ENCODE measurements at places on chromosomes 7 and 10. TPM values are rescaled to one million over a fixed set of nuclear protein-coding genes. Genes with fewer than 3 reads are reported as not detected.

DNA sequence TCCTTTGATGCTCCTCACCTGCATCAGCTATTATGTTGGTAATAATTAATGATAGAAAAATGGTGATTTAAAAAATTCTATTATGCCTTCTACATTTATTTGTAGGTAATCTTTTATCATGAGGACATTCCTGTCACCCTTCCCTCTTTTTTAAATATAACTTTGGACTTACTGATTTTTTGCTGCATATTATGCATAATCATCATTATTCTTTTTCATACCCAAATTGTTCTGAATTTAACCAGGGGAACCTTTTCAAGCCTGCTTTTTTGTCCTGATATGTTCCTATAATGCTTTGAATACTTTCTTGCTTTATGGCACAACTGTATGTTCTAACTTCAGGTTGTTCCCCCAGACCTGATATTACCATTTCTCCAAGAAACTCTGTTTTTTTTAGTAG lies 48.5 kb downstream of the TAX1BP1 start:
- DNase-seq: no peak

DNA sequence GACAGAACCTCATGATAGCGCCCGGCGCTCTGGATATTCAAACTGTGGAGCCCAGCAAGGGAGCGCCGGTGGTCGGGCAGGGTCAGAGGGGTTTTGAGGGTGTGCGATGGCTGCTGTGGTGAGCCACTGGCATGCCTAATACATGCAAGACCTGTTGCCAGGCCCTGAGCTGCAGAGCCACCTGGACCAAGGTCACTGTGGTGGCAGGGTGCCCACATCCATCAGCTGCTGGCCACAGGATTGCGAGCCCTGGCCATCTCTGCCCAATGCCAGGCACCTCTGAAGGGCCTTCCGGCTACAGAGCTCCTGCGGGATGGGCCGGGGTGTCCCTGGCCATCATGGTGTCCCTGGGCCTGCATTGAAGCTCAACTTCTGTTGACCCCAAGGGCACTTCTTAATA lies 123.0 kb upstream of the TNRC18 start:
- DNase-seq: peak; percentile 71

DNA sequence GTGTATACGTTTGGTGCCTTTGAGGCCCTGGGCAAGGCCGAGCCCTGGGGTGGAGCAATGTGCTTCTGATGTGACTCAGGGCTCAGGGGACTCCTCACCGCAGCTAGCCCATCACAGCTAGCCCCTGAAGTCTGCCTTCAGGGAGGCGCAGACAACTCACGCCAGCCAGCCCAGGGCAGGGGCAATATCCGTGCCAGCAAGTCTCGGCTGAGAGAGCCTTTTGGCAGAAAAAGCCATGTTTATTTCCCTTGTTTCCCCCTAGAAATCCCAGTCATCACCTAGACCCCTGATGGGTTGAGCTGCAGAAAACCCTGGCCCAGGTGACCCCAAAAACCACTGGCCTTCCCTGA lies 90.4 kb downstream of the CHST15 start:
- DNase-seq: no peak

DNA sequence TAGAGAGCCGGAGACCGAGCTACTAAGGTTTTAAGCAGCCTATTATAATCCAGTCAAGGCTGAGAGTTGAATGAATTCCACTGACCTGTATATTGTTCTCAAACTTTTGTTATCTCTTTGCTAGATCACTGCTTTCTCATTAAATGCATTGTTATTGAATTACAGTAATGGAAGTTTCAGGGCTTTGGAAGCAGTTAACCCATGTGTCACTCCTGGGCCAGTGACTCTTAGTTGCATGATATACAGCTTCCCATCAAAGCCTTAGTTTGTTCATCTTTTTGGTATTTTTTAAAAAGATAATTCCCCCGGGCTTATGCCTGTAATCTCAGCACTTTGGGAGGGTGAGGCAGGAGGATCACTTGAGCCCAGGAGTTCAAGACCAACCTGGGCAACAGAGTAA lies 55.4 kb upstream of the KIAA1217 start:
- no peak for DNase-seq

The CFAP43 gene
- total RNA-seq: not detected

DNA sequence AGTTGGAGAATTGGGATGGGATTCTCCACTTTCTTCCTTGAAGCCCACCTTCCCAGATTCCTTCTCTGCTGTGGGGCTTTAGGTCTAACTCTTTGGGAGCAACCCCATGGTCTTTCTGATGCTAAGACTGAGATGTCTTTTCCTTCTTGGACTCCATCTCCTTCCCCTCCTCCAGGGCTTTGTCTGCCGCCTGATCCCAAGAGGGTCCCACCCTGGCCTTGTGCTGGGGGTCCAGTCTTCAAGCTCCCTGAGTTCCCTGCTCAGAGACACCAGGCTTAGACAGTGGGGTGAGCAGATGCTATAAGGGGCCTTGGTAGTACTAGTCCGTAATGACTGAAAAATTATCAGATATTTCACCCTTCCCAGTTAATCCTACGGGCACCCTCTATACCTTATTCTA lies 150.5 kb downstream of the PTPN20 start:
- DNase-seq: no peak

GRCh38 chr10:103512591-103513379 lies 19.3 kb downstream of the NEURL1 start:
- DNase-seq: no peak

DNA sequence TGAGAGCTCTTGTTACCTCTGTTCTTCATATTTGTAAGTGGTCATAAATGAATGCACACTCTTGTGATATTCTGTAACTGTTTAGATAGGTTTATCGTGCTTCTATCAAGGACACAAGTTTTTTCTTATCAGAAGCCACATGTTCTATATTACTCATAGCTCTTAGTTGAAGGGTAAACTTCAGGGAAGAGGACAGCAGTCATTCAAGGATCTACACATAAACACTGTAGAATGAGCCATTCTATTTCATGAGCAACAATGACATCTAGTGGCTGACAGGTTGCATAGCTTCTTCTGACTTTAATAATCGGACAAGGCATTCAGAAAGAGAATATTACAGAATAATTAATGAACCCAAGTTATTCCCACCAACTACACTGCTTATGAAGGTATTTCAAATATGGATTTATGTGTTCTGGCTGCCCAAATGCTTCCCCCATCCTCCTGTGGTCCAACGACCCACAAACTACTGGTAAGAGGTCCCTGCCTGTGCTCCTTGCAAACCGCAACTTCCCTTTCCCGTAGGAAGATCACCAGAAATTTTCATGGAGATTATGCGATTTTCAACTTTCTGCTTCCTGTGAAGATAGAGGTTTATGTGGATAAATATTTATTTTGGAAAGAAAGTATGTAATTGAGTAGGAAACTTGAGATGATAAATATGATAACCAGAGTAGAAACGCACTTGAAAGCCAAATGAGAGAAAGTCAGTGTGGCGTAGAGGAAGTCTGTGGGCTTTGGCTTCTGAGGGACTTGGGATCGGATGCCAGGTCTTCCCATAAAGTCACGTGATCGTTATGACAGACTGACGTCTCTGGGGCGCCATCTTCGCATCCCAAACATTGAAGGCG lies 16.8 kb upstream of the ABCB5 start:
- DNase-seq: no peak

GRCh38 chr7:134317434-134317833 lies 704 bp upstream of the SLC35B4 start:
- DNase-seq: no peak

The STOX1 gene
- total RNA-seq: 0.33 TPM
